Activated gamma-delta T cell (primary cell): ENCODE measurements at places on chromosomes 12 and 14.

DNA sequence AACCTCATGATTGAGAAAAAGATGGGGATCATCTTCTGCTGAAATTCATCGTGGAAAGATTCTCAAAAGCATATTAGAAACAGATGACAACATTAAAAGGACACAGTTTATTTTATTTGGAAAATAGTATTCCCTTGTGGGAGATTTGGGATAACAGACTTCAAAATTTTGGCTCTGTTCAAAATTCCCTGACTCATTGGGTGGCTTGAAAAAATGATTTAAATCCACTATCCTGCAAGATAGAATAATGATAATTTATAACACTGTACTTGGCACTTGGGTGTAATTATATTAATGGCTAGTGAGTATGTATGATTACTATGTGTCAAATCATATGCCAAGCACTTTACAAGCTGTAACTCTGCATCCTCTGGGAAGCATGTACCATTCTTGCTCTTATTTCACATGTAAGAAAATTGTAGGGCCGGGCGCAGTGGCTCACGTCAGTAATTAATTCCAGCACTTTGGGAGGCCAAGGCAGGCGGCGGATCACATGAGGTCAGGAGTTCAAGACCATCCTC, 128.8 kb downstream of the LMNTD1 start:
- DNase-seq: no peak

GRCh38 chr14:22847661-22848341, 11.4 kb downstream of the MMP14 start:
- DNase-seq: no peak

- DNase-seq: no peak
These were observed 380.1 kb downstream of the ZFP36L1 start for GRCh38 chr14:68412505-68413465.

- no peak for DNase-seq
These were observed 42.0 kb downstream of the GPHB5 start for GRCh38 chr14:63276492-63277342.

DNA sequence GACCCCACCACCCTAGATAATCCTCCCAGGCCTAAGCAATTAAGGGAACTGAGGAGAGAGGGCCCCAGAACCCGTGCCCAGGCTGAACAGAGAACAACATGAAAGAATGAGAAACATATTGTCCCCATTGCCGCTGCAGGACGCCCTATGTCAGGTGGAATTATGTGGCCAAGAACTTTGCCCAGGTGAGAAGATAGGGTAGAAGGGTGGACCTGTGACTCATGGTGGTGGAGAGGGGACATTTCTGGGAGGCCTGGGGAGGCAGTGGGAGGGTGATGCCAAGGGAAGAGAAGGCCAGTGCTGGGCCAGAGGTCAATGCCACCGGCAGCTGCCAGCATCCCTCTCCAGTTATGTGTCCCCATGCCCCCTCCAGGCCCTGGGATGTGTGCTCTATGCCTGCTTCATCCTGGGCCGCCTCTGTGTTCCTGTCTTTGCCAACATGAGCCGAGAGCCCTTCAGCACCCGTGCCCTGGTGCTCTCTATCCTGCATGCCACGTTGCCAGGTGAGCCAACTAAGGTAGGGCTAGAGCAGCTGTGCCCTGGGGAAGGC, 15.5 kb downstream of the SOAT2 start:
- DNase-seq: no peak

- DNase-seq: no peak
These were observed 7.8 kb downstream of the C1RL start for GRCh38 chr12:7101047-7101693.

DNA sequence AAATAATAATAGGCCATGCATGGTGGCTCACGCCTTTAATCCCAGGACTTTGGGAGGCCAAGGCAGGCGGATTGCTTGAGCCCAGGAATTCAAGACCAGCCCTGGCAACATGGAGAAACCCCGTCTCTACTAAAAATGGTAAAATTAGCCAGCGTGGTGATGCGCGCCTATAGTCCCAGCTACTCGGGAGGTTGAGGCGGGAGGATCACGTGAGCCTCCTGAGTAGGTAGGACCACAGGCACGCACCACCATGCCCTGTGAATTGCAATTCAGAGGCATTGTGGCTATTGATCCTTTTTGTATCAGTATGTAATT, 2.3 kb downstream of the ARHGDIB start:
- DNase-seq: no peak

DNA sequence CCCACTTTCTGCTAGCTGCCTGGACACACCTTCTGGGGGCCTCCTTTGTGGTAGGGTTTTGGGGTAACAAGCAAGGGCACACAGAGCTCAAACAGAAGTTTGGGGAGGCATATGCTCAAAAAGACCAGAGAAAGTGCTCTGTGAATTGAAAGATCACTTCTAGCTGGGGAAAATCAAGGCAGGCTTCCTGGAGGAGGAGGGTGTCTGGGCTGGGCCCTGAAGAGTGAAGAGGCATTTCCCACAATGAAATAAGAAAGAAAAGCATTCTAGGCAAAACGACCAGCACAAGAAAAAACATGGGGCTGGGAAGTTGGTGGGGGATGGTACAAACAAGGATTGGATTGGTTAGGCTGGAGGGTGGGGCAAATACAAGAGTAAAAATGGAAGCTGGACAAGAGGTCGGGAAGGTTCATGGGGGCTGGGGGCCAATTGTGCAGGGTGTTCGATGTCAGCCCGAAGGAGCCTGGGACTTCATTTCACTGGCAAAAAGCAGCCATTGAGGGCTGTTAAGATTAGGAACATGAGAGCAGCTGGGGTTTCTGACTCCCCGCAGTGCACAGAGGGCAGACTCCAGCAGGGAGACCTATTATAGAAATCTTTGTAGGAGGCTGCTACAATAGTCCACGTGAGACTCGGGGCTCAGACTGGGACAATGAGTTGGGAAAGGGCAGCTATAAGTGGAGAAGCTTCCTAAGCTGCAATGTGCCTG, 51.5 kb upstream of the CMKLR1 start:
- DNase-seq: no peak

DNA sequence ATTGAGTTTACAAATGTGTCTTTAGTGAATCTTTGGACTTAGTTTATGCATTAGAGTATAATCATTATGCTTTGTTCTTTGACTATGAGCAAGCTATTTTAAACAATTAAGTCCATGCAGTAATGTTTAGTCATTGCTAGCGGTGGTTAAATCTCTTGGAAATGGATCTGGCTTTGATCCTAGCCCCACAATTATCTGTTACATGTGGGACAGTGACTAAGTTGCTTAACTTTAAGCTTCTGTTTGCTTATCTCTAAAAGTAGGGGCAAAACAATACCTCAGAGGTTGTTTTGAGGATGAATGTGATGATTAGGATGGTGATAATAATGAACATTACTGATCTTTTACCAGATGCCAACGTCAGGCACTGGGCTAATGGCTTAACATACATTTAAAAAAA, 124.2 kb downstream of the NPAS3 start:
- no peak for DNase-seq

GRCh38 chr12:107352347-107353081, 259.2 kb upstream of the CRY1 start:
- no peak for DNase-seq

- no peak for DNase-seq
These were observed 83.3 kb upstream of the PPM1H start for GRCh38 chr12:63018273-63018672.

- DNase-seq: no peak
These were observed 668 bp downstream of the MRPS35 start for GRCh38 chr12:27711317-27711682.

GRCh38 chr12:120496413-120497340, 764 bp downstream of the DYNLL1 start:
- DNase-seq: peak; percentile 19

DNA sequence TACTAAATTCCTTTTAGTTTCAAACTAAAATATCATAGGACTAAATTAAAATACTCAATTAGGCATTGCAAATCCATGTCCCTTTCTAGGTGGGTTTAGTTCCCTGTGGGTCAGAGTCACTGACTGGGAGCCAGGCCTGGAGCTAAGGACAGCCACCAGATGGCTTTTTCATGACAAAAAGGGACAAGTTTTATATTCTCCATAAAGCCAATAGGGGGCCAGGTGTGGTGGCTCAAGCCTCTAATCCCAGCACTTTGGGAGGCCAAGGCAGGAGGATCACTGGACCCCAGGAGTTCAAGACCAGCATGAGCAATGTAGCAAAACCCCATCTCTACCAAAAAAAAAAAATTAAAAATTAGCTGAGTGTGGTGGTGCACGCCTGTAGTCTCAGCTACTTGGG, 35.4 kb upstream of the EIF5 start:
- DNase-seq: no peak

DNA sequence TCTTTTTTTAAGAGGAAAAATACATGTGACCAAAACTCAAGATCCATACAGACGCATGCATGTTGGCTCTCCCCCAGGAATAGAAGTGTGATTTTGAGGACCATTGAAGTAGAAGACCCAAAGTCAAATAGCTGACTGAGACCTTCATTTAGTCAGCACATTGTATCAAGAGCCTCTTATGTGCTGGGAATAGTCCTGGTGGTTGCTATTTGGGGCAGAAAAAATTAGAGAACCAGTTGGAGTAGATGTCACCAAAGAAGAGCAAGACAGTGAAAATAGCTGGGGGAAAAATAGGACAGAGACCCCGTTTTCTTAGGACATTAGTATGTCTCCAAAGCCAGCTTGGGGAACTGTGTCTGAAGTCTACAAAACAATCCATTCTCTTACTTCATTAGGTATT, 93.6 kb downstream of the PELI2 start:
- DNase-seq: no peak

DNA sequence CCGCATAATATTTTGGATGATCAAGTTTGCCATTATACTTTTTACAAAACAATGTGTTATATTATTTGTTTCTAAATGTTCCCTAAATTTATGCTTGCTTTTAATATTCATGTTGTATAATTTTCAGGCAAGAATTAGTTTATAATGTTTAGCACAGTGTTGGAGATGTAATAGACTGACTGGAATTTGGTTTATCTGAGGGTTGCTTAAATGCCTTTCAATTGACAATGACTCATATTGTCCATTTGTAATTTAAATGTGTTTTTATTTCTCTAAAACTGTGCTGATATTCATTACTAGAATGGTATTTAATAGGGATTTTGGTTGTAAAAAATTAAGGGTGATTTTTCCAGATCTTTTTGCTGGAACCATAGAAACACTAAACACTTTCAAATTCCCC, 788.4 kb downstream of the SLC6A15 start:
- DNase-seq: no peak

- DNase-seq: no peak
These were observed 93.1 kb downstream of the SLC5A8 start for GRCh38 chr12:101116911-101117310.

- DNase-seq: no peak
These were observed 2.9 kb upstream of the RAB35 start for GRCh38 chr12:120119271-120119973.

DNA sequence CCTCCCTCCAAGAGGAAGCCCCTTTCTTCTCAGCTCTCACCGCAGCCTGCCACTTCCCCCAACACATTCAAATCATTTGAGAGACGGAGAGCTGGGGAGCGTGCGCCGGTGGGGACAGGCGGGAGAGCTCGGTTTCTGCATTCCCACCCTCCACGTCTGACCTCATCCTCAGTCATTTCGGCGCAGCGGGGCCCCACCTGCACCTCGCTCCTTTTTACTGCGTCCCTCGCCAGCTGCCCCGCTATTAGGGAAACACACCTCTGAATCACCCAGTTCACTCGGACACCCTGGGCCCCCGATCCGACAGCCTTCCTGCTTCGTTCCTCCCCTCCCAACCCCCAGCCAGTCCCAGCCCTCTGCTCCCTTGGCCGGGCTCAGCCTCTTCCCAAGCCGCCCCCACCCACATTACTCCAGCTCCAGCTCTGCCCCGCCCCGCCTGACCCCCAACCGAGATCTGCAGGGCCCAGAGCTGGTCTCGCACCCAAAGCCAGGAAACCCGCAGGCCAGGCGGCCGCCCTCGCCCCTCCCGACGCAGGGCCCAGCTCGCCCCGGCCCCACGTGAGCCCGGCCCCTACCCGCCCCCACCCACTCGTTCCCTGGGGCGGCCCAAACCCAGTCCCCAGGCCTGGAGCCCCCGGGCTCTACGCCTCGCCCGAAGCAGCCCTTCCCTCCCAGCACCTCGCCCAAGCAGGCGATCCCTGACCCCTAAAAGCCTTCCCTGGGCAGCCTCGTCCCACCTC, 783 bp downstream of the CORO1C start:
- peak; percentile 19 for DNase-seq
